AG04450 (cell line): ENCODE measurements at places on chromosomes 16 and 17. TPM values are rescaled to one million over a fixed set of nuclear protein-coding genes. Genes with fewer than 3 reads are reported as not detected.

- DNase-seq: no peak
Observed at GRCh38 chr17:29714146-29714545, 91.4 kb upstream of the CORO6 start.

- DNase-seq: no peak
Observed at GRCh38 chr17:82230609-82231311, 1.9 kb downstream of the SLC16A3 start.

DNA sequence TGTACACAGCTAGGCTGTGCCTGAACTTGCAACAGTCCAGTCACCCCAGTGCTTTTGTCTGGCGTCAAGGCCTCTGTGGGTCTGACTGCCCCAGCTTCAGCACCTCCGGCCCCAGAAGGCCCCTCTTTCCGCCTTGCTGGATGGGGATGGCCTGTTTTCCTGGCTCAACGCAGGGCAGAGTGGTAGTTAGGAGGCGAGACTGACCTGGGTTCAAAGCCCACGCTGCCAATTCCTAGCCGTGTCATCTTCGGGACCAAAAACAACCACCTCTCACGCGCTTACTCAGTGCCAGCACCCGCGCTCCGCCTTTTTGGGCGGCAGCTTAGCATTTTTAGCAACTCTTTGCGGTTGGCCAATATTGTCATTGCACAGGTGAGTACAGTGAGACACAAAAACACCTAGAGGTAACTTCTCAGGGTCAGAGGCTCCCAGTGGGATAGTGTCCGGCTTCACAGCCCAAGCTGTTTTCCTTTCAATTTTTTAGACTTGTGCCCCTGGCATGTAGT is 4.6 kb downstream of the MYBBP1A start:
- DNase-seq: no peak

GRCh38 chr16:57846078-57846697 is 43.9 kb upstream of the KIFC3 start:
- DNase-seq: no peak

NAE1 gene
- 31.3 and 49.8 TPM in 2 replicates for polyA plus RNA-seq

SLC5A11 gene
- not detected in 2 replicates for polyA plus RNA-seq

PTGES3L gene
- 1.8 and 1.9 TPM in 2 replicates for polyA plus RNA-seq
